ENCODE measurements at places on chromosomes 4 and X.

DNA sequence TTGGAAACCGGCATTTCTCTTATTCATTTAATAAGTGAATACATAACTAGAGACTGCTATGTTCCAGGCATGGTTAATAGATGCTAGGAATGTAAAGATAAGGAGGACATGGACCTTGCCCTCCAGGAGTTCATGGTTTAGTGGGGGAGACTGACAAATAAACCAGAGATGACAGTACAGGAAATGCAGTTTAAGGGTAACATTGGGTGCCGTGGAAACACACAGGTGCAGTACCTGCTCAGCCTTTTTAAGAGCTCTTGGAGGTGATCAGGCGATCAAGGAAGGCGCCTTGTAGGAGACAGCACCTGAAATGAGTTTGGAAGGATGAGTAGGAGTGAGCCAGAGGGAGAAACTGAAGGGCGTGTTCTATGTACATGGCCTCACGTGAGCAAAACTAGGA, 145.8 kb downstream of the AASDH start:
- DNase-seq: no peak

DNA sequence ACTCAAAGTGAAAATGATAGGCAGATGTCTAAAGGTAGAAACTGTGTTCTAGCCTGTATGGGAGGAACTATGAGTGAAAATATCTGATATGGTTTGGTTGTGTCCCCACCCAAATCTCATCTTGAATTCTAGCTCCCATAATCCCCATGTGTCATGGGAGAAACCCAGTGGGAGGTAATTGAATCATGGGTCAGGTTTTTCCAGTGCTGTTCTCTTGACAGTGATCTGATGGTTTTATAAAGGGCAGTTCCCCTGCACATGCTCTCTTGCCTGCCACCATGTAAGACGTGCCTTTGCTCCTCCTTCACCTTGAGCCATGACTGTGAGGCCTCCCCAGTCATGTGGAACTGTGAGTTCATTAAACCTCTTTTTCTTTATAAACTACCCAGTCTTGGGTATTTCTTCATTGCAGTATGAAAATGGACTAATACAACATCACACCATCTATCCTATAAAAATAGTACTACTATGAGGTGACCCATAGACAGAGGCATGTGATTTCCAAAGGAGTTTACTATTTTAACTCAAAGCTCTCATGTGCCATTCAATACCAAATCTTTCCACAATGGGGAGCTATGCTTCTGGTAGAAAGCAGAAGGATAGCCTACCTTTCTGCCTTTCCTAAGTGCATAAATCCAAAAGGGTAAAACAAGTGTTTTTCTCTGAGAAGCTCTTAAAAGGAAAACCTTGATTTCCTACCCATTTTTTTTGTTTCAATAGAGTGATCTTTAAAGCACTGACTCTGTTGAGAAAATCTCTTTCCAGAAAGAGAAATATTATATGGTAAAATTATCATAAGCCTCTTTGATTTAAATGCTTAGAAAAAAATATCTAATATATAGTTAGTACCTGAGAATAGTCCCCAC, 38.8 kb downstream of the SEC31A start:
- no peak for DNase-seq

GRCh38 chr4:122912810-122913575, 9.4 kb downstream of the NUDT6 start:
- no peak for DNase-seq

- DNase-seq: no peak
These were observed 298.8 kb downstream of the GBA3 start for GRCh38 chr4:22991576-22991975.

DNA sequence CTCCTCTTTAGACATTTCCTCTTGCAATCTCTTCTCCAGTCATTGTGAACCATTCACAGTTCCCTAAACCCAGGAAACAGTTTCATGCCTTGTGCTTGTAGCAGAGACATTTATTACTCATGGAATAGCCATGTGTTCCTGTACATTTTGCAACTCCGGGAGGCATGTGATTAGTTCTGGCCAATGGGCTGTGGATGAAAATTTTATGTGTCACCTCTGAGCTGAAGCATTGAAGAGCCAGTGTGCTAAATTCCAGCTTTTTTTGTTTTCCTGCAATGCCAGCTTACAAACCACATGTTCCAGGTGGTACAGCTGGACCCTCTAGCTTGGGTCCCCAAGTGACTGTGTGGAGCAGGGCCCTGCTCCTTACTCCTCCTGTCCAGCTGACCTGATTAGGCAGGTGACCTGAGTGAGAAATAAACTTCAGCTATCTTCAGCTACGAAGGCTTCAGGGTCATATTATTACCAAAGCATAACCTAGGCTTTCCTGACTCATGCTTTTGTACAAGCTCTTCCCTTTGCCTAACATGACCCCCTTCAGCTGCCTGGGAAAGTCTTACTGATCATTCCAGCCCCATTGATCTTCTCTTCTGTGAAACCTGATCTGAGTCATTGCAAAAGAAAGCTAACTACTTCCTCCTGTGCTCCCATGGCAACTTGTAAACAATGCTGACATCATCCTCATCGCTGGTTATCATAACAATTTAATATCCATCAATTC, 200.4 kb downstream of the PTTG2 start:
- DNase-seq: peak; percentile 27

GRCh38 chr4:140308366-140309123, 64.9 kb upstream of the SCOC start:
- no peak for DNase-seq

DNA sequence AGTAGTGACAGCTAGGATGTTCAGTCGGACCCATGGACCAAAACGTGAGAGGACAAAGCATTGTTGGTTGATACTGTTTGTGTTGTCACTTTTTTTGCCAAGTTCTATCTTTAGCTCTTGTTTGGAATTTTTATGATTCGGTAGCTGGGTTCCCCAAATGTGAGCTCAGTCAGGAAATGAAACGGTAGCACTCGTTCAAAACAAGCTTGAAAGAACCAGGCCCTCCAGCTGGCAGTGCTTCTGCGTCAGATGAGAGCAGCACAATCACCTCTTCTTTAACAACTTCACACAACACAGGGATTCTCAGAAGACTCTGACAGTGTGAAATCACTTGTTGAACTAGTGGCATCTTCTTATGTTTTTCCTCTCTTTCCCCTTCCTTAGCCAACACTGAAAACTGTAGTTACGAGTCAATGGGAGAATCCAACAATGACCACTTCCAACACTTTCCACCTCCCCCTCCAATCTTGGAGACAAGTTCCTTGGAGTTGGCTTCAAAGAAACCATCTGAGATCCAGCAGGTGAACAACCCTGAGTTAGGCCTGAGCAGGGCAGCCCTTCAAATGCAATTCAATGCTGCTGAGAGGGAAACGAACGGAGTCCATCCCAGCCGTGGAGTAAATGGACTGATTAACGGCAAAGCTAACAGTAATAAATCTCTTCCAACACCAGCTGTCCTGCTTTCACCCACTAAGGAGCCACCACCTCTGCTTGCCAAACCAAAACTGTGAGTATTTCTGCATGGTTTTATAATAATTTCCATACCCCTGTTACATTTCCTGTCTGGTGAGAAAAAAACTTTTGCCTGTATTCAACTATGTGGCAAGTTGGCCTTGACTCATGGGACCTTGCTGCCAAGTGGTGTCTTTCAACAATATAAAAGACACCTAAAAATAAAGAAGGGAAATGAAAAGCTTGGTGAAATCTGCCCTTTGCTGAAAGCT, 214.6 kb downstream of the PALLD start:
- DNase-seq: no peak

GRCh38 chr4:113822555-113823290, 61.2 kb upstream of the CAMK2D start:
- no peak for DNase-seq

All from activated naive CD8-positive, alpha-beta T cell treated with anti-CD3 and anti-CD28 coated beads, Interleukin-2, amount 50 U/mL, for 24 hours (primary cell).